ENCODE measurements at places on chromosomes 4 and X.

DNA sequence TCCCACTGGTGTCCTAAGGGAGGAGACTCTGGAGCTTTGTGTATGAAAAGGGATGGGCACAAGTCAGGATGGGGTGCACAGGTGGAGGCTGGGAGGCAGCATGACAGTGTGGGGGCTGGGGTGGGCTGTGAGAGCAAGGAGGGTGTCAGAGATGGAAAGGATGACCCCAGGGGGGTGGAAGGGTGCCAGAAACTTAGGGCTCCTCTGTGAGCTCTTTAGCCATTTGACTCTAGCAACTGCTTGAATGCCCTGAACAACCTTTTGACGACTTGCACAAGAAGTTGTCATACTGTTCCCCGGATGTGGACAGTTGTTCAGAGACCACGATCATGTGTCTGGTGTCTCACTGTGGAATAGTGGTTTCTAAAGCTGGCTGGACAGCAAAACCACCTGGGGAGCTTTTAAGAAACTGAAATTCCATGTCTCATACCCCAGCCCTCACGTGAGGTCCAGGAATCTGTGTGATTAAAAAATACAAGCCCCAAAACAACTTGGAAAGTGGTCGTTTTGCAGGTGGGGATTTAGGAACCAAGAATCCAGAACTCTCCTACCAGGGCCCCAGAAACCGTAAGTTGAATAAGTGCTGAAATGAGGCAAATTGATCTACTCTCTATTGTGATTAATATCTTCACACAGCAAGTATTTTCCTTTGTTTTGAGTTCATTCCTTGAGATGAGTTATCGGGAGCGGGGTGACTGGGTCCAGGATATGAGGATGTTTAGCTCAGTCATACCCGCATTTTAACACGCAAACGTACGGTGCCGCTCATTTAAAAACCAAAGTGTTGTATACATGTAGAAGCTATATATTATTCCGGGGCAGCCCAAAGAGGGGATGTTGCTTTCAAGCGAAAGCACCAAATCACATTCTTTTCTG is 3.4 kb downstream of the RHOH start:
- no peak for DNase-seq

DNA sequence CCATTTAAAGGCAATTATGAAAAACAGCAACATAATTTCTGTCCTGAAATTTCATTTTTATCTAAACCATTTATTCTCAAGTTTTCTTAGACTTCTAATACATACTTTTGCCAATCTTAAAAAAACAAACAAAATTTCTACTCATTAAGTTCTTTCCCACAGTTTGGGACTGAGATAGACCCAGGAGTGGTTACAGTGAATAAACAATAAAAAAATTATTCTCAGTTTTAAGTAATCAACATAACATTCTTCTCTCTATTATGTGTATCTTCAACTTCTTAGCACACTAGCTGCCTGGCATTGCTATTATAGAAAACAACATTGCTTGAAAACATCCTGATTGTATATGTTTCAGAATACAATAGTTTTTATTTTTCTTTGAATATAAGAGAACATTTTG is 532.8 kb downstream of the IL15 start:
- no peak for DNase-seq

DNA sequence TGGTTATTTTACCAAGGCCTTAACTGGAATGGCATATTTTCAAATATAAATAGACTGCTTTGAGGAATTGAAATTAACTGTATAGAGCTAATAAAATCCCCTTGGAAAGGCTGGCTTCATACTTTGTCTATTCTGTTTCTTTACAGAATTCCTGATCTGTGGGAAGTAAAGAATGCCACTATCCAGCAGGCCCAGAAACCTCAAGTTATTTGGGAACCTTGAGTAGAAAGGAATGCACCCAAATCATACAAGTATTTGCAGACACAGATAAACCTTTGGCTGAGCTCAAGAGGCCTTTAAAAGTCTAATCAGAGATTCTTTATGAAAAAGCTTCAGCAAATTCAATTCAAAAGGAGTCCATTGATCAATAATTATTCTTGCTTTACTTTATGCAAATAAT is 975.7 kb upstream of the PABPC4L start:
- no peak for DNase-seq

GRCh38 chrX:13676885-13677284 is 12.0 kb upstream of the RAB9A start:
- no peak for DNase-seq

GRCh38 chr4:97548186-97548585 is 595.1 kb downstream of the STPG2 start:
- no peak for DNase-seq

DNA sequence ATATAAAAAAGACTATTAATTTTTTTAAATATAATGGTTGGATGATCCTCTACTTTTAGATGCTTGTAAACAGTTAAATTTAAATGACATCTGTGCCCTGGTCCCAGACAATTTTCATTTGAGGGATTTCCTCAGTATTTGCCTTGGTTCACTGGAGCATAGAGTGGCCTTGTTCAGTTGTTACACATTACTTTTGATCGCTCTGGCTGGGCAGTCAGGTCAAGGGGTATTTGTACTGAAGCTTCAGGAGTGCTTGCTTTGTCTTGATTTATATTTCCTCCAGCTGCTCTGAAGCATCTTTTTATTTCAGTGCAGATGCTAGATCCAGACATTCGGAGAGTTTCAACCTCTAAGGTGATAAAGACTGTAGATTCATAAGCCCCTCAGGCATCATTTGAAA is 50.0 kb downstream of the COMMD8 start:
- no peak for DNase-seq

DNA sequence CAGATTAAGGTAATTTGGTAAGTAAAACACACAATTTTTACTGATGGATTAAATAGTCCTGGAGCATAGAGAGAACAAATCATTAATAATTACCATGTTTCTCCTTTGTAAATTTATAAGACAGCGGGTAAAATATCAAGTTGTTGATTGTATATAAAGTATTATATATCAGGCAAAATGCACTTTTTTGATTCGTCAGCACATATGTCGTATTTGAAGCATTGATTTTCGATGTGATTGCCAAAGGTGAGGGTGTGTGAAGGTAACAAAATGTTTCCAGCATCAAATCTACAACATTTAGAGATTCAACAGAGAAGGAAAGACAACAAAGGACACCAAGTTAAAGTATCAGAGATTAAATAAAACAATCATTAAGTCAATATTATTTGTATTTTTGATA is 1437.8 kb upstream of the ADGRL3 start:
- no peak for DNase-seq

GRCh38 chr4:122827879-122828601 is 1.4 kb downstream of the FGF2 start:
- no peak for DNase-seq

- no peak for DNase-seq
These were observed 36.7 kb upstream of the RPS6KA6 start for GRCh38 chrX:84224741-84225140.

DNA sequence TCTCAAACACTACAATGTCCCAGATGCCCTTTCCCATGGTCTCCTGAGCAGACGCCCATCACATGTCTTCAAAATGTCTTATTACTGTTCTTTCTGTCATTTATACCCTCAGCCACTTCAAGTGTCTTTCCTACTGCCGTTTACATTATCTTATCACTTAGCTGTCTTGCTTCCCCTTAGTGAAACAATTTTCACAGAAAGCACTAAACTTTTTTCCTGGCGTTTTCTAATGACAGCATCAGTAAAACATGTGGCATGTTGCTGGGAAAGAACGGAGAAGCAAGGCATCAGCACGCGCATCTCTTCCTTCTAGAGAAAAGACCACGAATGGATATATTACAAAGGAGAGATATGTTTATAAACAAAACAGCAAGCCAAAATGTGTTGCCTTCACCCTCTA is 189.7 kb upstream of the SLIT2 start:
- no peak for DNase-seq

Measured in NCI-H2081 treated with DMSO at 0.1 percent for 48 hours (cell line).